ENCODE measurements at places on chromosomes 5 and 9.

- no peak for DNase-seq
Measured at GRCh38 chr9:135805422-135806022, 101.8 kb downstream of the CAMSAP1 start.

- no peak for DNase-seq
Measured at GRCh38 chr5:28216939-28217360, 1178.6 kb upstream of the CDH9 start.

DNA sequence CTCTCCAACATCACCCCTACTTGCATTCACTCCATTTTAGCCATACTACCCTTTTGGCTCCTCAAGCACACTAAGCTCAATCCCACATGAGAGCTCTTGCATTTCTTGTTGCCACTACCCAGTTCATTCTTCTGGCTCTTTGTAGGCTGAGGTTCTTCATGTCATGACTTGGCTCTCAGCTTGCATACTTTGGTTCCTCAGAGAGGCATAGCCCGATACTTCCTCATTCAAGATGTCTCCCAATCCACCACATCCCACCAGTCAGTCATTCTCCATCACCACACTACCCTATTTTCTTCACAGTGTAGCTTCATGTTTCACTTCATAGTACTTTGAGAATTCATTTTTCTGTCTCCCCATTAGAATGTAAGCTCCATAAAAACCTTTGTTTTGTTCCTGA, 116.7 kb downstream of the NR6A1 start:
- no peak for DNase-seq

GRCh38 chr9:23630488-23630887, 195.6 kb downstream of the ELAVL2 start:
- no peak for DNase-seq

DNA sequence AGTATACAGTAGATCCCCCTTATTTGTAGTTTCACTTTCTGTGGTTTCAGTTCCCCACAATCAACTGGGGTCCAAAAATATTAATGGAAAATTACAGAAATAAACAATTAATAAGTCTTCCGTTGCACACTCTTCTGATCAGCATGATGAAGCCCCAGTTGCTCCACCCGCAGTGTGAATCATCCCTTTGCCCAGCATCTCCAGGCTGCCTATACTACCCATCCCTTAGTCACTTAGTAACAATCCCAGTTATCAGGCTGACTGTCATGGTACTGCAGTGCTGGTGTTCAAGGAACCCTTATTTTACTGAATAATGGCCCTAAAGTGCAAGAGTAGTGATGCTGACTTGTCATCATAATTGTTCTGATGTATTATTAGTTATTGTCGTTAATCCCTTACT, 28.9 kb downstream of the SHC3 start:
- DNase-seq = no peak

- DNase-seq = no peak
Measured at GRCh38 chr9:93300175-93300572, 116.2 kb downstream of the WNK2 start.

DNA sequence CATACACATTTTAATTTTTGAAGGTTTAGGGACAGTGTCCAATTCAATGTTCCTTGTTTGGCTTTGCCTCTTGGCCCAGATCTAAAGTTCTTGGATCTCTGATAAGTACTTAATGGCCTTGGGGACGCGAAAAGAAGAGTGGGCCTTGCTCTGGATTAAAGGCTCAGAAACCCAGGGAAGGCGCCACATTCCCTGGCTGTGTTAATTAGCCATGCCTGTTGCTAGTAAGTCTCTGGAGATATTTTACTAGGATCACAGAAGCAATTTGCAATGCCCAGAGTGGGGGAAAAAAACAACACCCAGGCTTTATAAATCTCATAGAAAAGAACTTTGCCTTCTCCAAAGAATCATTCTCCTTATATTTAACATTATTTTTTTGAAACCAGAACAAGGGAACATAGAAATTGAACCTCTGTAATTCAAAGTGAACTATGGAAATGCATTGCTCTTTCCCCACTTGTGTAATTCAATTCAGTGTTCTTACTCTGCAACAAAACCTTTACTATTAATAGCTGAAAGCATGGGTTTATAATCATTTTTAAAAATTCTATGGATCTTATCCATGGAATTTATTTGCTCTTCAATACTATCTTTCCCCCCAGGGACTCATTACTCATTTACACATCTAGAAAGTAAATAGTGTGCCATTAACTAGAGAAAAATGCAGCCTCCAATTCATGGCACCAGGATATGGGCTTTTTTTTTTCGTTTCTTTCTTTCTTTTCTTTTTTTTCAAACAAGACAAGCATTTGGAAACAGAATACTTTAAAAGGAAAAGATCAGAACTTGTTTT, 172.2 kb upstream of the ANKRD55 start:
- no peak for DNase-seq

DNA sequence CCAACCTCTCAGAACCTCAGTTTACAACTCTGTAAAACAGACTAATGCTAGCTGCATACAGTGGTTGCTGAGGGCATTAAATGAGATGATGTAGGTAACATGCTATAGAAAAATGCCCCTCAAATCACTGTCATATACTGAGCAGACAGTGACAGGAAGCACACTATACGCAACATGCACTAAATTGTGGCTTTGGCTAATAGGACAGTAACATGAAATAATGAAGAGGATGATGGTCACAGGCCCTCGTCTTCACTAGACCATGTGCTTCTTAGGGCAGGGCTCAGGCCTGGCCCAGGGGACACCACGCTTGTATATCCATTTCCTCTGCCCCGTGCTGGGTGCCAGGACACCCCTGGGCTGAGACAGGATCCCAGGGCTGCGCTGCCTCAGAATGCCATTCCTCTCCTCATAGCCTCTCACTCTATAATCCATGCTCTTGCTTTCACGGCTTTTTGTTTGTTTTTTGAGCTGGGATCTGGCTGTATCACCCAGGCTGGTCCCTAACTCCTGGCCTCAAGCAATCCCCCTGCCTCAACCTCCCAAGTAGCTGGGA, 18.9 kb downstream of the CSF1R start:
- DNase-seq = no peak

DNA sequence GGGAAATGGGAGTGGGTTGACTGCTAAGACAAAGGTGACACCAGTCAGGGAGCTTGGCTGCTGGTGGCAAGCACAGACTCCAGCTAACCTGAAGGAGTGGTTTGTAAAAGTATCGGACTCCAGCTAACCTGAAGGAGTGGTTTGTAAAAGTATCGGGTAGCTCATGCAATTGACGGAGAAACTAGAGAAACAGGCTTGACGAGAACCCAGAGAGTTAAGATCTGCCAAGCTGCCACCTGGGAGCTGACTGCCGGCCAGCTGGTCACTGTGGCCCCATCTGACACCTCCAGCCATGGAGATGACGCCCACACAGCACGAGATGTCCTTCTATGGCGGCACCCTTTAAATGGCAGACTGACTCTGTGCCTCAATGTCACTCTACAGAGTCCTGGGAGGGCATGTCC, 28.3 kb upstream of the CRB2 start:
- DNase-seq = no peak

GRCh38 chr5:163565931-163566608, 60.7 kb downstream of the MAT2B start:
- no peak for DNase-seq

DNA sequence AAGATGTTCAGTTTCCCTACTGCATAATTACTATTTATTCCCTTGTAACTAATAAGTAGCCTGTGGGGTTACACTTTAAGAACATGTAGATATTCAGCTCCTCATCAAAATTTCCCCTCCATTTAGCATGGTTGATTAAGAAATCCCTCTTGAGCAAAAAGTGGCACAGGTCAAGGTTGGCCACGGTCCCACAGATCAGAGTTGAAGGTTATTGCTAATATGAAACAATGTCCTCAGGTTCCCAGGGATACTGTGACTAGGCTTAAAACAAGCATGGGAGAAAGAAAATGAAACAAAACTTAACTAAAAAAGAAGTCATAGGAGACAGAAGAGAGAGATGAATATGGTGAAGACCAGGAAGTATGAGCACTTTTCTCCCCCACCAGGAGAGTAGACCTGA, 64.2 kb downstream of the RFK start:
- no peak for DNase-seq

GRCh38 chr5:64680289-64680688, 10.0 kb upstream of the SHISAL2B start:
- no peak for DNase-seq

DNA sequence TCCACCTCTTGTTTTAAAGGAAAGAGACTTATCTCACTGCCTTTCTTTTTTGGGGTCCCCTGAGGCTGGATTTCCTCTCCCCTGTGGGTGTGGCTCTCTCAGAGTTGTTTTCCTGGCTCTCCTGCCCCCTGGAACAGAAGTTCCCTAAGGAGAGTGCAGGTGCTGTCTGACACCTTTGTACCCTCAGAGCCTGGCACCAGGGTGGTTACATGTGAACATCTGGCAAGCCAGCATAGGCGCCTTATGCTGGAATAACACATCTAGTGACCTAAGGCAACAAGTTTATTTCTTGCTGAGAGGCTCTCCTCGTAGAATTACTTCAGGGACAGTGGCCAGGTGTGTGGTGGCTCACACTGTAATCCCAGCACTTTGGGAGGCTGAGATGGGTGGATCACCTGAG, 172.9 kb upstream of the PTCH1 start:
- no peak for DNase-seq
